ENCODE measurements at places on chromosomes 3 and 15.

DNA sequence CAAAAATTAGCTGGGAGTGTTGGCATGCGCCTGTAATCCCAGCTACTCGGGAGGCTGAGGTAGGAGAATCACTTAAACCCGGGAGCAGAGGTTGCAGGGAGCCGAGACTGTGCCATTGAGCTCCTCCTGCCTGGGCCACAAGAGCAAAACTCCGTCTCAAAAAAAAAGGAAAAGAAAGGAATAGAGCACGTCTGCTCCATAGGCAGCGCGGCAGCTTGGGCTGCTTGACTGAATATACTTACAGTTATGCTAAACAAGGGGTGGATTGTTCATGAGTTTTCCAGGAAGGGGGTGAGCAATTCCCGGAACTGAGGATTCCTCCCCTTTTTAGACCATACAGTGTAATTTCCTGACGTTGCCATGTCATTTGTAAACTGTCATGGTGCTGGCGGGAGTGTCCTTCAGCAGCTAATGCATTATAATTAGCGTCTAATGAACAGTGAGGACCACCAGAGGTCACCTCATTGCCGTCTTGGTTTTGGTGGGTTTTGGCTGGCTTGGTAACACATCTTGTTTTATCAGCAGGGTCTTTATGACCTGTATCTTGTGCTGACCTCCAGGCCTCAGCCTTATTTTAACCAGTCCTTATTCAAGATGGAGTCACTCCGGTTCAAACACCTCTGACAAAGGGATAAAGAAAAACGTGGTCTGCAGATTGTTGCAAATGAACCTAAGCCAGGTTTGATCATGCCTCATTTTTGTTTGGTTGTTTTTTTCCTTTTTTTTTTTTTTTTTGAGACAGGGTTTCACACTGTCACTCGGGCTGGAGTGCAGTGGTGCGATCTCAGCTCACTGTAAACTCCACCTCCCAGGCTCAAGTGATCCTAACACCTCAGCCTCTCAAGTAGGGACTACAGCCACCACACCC lies 24.9 kb upstream of the SENP5 start:
- DNase-seq, result peak; percentile 44

DNA sequence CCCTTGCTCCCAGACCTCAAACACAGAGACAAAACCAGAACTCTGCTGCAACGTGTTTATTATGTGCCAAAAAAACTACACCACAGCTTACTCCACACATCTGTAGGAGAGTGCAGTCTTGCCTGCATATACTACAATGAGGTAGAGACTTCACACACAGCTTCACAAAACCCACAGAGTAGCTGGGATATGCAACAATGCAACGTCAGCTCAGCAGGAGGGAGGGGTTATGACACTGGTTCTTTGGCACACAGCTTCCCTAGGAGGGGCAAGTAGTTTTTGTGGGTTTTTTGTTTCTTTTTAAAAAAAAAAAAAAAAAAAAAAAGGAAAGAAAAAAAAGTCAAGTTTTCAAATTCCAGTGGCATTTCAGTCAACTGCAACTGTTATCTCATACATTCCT lies 2.9 kb upstream of the RPS17 start:
- DNase-seq, result no peak

GRCh38 chr3:11903047-11903446 lies 56.4 kb upstream of the TAMM41 start:
- DNase-seq, result no peak

DNA sequence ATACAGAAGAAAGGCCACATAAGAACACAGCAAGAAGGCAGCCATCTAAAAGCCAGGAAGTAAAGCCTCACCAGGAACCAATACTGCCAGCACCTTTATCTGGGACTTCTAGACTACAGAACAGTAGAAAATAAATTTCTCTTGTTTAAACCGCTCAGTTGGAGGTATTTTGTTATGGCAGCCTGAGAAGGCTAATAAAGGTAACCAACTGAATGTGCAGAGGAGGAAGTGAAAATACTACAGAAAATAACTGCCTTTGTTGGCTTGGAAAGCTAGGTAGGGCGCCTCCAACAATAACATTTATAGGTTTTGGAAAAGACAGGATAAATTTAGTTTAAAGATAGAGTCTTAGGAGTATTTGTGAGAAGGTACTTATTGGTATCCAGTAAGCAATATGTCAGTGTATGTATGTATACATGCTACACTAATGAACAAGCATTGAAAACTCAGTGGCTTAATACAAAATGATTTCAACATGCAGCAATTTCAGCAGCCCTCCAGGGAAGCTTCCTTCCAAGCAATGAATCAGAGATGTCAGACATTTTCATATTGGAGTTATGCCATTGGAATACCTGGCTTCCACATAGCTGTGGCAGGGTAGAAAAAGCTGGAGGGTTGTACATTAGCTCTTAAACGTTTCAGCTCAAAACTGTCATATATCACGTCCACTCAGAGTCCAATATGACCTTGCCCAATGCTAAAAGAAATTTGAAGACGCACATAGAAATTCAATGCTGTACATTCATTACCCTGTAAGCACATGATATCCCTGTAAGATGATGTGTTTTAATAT lies 48.9 kb downstream of the ZBBX start:
- DNase-seq, result no peak

DNA sequence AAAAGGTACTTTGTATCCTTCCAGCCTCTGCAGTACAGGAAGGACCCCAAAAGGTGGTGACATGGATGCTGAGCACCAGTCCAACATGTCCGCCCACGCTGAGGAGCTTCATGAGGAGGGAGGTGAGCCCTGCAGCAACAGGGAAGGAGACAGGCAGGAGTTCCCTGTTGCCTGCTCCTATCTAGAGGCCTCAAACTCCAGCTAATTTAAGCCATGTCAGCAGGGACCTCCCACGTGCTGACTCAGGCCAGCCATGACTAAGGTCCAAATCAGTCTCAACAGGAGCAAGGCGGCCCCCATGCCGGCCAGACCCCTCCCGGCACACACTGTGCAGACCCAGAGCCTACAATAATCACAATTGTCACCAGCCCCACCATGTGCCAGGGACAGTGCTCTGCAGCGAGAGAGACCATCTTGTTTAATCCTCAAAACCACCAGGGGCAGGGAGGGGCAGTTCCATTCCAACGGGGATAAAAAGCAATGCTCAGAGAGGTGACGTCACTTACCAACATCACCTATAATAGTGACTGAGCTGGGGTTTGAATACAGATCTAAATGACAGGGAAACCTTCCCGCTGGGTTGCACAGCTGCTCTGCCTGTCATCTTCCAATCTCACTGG lies 54.5 kb upstream of the GATA2 start:
- DNase-seq, result no peak

DNA sequence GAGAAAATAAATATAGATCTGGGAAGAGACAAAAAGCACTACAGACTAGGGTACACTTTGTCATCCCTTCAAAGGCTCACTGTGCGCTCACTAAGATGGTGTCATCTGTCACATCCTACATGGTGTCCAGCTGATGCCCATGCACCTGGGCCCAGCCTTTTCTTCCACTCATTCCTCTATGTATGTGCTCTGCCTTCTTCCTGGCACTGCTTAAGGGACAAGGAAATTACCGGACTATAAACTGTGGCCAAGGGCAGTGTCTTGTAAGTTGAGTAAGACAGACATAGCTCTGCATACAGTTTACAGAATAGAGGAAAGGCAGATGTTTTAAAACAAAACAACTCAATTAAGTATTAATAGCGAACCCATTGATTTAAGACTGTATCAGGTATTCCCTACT lies 52.9 kb downstream of the ARHGAP31 start:
- no peak for DNase-seq

DNA sequence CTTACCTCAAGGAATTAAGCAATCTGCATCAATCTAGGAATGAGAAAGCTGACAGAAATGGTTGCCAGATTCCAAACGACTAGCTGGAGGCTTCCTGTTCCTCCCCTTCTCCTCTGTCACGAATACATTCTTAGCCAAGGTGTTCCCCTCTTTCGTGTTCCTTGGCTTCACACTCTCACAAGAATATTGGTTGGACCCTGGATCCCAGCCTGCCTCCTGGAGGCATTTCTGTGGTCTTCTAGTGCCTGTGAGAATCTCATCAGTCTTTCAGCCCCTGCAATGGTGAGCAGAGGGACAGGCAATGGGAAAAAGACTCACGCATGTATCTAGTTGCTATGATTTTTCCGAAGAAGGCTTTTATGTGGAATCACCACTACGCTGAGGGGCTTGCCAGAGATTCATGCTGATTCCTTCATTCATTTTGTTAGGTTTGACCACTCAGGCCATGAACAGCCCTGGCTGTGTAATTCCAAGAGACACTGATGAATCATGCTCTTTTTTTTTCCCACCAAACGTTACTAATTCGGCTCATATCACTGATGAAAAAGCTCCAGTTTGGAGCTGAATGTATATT lies 1.6 kb upstream of the P3H2 start:
- no peak for DNase-seq

DNA sequence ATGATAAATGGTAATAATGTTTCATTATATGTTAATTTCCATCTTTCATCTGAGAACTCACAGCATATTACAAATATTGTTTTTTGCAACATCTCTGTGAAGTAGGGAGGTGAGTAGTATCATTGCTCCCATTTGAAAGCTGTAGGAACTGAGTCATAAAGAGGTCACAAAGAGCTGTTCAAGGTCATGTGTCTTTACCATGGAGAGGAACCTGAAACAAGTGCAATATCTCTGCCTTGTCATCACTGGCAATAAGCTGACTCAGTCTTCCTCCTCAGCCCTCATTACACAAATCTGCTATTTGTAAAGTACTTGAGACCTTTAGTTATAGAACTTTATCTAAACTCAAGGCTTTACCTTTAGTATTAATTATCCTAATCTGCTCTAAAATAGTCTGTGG lies 4.4 kb upstream of the ATP13A4 start:
- no peak for DNase-seq

GRCh38 chr3:34547297-34547920 lies 749.0 kb downstream of the PDCD6IP start:
- DNase-seq, result no peak

DNA sequence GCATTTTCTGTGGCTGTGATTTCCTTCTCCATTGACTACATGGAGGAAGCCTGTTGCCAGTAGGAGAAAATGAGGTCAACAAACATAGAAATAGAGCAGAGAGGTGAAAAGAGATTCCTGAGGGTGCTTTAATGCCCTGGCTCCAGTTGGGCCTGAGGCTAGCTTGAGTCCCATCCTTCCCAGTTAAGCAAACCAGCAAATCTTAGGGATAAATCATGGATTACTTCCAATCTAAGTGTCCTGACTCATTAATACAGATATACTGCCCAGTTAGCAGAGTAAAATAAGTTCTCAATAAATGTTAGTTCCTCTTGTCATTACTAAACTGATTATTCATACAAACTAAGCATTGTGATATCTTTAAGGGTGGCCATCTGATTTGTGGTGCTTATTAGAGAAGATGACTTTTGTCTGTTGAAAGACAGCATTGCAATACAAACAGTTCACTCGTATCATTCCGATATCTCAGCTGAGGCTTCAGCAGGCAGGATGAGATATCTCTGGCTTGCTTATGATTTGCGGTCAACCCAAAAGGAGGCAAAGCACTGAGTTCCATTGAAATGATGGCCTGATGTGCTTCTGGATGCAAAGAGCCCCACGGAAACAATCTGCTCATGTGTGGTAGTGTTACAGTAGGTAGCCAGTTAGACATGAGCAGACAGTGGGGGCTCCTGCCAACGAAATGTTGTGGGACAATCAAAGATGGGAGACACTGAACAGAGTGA lies 6.6 kb upstream of the STARD5 start:
- DNase-seq, result no peak

DNA sequence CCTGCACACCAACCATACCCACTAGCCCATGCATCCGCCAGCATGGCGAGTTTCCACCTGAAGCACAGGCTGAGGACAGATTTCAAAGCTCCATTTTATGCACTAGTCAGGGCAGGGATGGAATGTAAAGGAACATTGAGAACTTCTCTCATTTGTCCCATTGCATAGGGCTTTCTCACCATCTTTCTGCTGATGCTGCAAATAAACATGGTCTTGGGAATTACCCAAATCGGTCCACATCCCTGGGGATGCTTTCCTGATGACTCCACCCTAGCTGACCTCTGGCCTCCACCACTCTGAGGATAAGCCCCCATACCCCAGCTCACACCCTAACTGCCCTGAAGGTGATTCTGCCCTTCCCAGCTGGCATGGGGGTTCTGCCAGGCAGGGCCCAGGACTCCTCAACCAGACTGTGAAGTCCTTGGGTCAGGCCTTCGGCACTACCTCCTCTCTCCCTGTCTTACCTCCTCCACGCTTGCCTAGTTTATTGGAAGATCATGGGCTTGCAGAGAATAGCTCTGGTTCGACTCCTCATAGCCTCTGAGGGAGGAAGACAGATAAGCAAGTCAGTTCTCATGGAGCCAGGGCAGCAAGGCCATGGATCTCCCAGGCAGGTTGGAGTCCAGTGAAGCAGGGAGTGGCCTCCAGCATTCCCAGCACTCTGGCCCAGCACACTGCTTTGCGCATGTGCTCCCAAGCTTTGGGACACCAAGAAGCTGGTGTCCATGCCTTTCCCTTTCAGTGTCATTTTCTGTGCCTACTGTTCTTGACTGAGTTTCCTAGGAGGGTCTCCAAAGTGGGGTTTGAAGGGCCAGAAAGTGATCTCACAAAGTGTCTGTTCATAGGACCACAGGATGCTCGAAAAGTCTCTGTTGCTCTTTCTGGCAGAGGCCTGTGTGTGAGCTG lies 27.6 kb upstream of the XYLB start:
- DNase-seq, result no peak

- peak; percentile 35 for DNase-seq
Observed at GRCh38 chr3:117355566-117355965, 646.0 kb downstream of the TUSC7 start.

DNA sequence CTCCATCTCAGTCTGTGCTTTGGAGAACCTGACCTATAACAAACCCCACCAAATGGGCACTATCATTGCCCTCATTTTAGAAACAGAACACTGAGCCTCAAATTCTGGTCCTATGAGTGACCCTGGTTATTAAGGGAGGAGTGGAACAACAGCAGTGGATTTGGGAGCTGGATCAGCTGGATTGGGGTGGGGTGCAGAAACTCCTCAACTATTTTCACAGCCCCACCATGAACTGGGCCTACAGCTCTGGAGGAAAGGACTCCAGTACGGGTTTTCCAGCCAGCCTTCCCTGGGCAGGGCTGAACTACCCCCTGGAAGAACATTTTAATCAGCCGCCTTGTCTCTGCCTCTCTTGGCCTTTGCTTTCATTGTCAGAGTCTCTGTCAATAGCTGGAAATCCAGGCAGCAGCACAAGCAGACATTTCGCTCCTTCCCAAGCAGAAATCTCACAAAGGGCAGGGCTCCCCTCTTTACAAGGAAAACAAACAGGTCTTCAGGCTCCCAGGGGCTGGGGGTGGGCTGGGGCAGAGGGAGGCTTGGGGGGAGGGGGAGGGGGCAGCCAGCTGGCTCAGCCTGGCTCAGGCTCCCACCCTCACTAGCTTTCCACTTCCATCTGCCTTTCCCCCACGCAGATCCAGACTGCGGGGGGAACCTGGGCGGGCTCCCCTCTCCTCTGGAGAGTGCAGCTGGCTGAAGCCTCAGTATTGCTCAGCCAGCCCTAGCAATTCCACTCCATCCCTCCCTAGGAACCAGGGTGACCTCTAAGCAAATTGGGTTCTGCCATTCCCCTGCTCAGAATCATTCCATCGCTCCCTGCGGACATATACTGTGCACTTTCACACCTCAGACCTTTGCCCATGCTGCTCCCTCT lies 13.7 kb upstream of the TLE3 start:
- DNase-seq, result peak; percentile 61

All from kidney capillary endothelial cell (primary cell).